Tibial artery (tissue), 4 donors: ENCODE measurements at places on chromosomes 12 and 14.

- no peaks in the 10 kb centered on the region for H3K27me3 ChIP-seq
- H3K4me3 ChIP-seq, result no peak overlapping the region
- H3K4me1 ChIP-seq, result no peaks in the 10 kb centered on the region
- peaks cover 15% of the 10 kb centered on the region for H3K36me3 ChIP-seq
- no peak for DNase-seq
Observed at GRCh38 chr12:3086729-3087323, 9.6 kb downstream of the TSPAN9 start.

DNA sequence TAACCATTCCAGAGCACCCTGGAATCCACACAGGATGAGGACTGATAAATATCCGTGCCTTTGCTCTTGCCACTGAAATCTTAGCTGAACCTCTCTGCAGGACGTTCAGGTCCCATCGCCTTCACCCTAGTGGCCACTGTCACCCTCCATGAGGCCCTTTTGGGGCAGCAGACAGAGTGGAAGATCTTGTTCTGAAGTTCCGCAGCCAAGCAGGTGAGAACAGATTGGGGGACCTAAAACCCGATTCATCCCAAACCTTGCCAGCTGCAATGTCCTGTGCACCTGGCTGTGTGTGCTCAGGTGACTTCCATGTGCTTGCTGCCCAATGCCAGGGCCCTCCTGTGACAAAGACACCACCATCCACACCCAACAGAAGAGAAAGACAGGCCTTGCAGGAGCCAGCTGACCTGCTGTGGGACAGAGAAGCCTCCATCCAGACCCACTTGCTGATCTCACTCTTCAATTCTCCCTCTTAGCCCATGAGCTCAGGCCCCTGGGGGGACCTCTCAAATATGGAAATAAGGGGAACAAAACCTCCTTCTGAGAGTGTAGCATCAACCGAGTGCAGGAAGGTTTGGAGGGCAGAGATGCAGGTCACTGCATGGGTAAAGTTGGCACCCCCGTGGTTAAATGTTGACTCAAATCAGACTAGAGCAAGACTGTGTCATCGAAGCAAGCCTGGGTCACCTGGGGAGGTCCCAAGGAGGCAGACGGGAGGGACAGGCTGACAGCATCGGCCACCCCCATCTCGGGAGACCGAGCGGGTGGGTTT lies 308.7 kb upstream of the DIO3 start:
- peaks cover 2% of the 10 kb centered on the region for H3K27me3 ChIP-seq
- H3K4me1 ChIP-seq, result no peaks in the 10 kb centered on the region
- no peak overlapping the region for H3K4me3 ChIP-seq
- H3K27ac ChIP-seq, result no peak overlapping the region
- no peaks in the 10 kb centered on the region for H3K36me3 ChIP-seq
- no peak for DNase-seq

- no peaks in the 10 kb centered on the region for H3K27me3 ChIP-seq
- no peak for DNase-seq
- no peak overlapping the region for H3K4me3 ChIP-seq
- peaks cover 10% of the 10 kb centered on the region for H3K4me1 ChIP-seq
Observed at GRCh38 chr12:120814903-120815429, 89.2 kb downstream of the SPPL3 start.

GRCh38 chr14:57405562-57405961 lies 15.2 kb downstream of the NAA30 start:
- no peaks in the 10 kb centered on the region for H3K27me3 ChIP-seq
- DNase-seq, result no peak
- no peaks in the 10 kb centered on the region for H3K4me1 ChIP-seq
- H3K27ac ChIP-seq, result no peak overlapping the region
- H3K36me3 ChIP-seq, result peaks cover 25% of the 10 kb centered on the region

GRCh38 chr12:42156232-42156631 lies 11.6 kb upstream of the GXYLT1 start:
- no peak overlapping the region for H3K4me3 ChIP-seq
- DNase-seq, result no peak
- no peak overlapping the region for H3K27ac ChIP-seq
- no peaks in the 10 kb centered on the region for H3K4me1 ChIP-seq
